ENCODE measurements at places on chromosomes 6 and 20.

GRCh38 chr20:32358883-32359632 is 927 bp downstream of the ASXL1 start:
- peak; percentile 80 for DNase-seq

DNA sequence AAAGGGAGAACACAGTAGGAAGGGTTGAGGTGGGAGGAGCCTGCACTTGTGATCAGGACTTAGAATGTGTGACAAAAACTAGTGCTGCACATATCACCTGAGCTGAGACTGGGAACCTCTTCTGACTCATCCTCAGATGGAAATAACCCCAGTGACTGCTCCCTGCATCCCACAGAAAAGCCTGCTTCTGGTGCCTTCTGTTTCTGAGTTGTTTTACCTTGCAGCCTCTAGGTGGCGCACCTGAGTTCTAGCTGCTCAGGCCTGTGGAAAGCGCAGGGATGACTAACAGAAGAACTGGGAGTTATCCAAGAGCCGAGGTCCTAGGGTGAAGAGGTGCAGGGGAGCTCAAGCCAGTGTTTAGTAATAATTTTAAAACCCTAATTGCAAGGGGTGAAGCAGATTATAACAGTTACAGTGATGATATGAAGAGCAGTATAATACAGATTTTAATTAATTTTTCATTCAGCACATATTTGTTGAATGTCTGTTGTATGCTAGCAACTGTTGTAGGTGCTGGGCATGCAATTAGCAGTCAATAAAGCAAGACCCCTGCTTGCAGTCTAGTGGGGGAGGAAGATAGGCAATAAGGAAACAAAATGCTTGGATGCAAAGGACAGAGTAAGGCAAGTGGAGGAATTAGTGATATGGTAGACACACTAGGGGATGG is 302.5 kb downstream of the DHX35 start:
- peak; percentile 74 for DNase-seq

- DNase-seq, result no peak
Observed at GRCh38 chr6:82179415-82179814, 68.1 kb downstream of the IBTK start.

- no peak for DNase-seq
Observed at GRCh38 chr6:68575765-68576439, 59.2 kb upstream of the ADGRB3 start.

DNA sequence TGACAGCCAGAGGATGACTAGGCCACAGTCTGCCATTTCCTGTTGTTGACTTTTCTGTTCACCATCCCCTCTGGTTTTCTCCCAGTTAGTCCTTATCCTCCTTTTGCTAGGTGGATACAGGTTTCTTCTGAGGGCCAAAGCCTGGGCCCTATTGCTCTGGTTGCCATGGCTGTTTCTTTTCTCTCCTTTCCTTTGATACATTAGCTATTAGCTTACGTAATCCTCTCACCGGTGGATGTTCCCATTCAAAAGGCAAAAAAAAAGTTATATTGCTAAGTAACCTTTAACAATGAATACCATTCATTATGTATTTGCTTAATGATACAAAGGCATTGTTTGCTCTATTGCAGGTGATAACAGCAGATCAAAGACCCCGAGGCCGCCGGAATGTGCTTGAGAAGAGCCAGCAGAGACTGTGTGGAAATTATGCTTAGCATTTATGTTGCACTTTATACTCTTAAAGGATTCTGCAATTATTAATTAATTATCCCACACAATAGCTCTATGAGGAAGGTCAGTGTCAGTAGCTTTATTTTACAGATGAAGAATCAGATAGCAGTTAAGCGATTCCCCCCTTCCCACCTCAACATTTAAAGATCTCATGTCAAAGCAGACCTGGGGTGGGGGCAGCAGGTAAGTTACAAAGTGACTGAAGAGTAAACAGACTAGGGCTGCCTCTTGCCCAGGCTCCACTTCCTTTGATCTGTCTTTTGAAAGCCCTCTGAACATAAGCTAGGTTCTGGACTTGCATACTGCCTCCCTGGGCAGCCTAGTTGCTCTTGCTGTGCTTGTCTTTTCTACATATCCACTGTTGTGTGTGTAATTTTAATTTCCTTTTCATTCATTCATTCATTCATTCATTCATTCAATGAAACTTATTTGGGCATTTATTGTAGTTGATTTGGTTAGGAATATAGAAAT is 14.5 kb upstream of the TFB1M start:
- DNase-seq, result peak; percentile 50

GRCh38 chr6:37123957-37124729 is 45.8 kb upstream of the PIM1 start:
- DNase-seq, result no peak
